Cardiac ventricle fibroblast (primary cell): ENCODE measurements at places on chromosomes 13 and 19. TPM values are rescaled to one million over a fixed set of nuclear protein-coding genes. Genes with fewer than 3 reads are reported as not detected.

Gene PCDH20
- total RNA-seq, result not detected in 2 replicates

Gene ZNF69
- 3.8 and 4.6 TPM in 2 replicates for total RNA-seq

Gene FXYD1
- 1.3 and 14.8 TPM in 2 replicates for total RNA-seq

Gene KLK7
- not detected in 2 replicates for total RNA-seq

Gene POMP
- 86.3 and 89.7 TPM in 2 replicates for total RNA-seq

Gene CBLC
- total RNA-seq, result not detected in 2 replicates

Gene MISP
- not detected in 2 replicates for total RNA-seq

Gene ZNF888
- 2.4 and 2.8 TPM in 2 replicates for total RNA-seq

Gene TBXA2R
- 0.94 and 1.0 TPM in 2 replicates for total RNA-seq

Gene CEACAM7
- not detected in 2 replicates for total RNA-seq

Gene DIRAS1
- 0.54 and 2.0 TPM in 2 replicates for total RNA-seq

Gene CERS1
- total RNA-seq, result 0.56 and 2.1 TPM in 2 replicates

Gene CD79A
- not detected in 2 replicates for total RNA-seq

Gene GNA15
- total RNA-seq, result not detected in 2 replicates

Gene PRSS57
- total RNA-seq, result not detected in 2 replicates

Gene LHFPL6
- total RNA-seq, result 95.7 and 96.5 TPM in 2 replicates

Gene ELSPBP1
- not detected in 2 replicates for total RNA-seq

Gene KASH5
- not detected in 2 replicates for total RNA-seq

Gene ZNF223
- total RNA-seq, result 2.5 and 5.5 TPM in 2 replicates

Gene ADGRE3
- total RNA-seq, result not detected in 2 replicates
